ENCODE measurements at places on chromosomes 3 and 15.

DNA sequence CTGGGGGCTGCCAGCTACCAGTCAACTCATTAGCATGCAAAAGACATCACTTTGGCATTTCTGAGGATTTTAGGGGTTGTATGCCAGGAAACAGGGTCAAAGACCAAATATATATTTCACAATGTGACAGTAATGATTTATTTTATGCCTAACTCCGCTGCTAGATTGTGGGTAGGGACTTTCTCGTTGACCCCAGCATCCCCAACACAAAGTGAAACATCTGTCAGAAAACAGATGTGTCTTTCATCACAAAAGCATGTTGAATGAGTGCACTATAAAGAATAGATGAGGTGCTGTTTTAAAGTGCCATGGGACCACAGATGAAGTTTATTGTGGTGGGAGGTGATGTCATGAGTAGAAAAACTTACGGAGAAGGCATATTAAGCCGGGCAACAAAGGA is 59.7 kb downstream of the ITPR1 start:
- no peak for DNase-seq

DNA sequence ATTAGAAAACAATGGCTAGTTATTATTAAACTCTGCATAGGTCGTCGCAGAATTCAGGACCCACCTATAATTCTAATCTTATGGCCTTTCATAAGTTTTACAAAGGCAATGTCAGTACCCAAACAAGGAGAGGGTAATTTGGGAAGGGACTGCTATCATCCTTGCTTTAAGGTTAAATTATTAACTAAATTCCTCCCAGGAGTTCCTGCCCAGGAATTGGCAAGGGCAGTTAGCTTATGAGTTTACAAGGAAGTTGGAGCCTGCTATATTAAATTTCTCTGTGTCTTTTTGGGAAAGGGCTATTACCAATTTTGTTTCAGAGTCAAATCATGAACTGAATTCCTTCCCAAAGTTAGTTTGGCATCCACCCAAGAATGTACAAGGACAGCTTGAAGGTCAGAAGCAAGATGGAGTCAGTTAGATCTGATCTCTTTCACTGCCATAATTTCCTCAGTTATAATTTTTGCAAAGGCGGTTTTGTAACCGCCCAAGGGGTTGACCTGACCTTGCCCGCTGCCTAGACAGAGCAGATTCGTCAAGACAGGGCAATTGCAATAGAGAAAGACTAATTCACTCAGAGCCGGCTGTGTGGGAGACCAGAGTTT is 45.3 kb upstream of the LHFPL4 start:
- no peak for DNase-seq

DNA sequence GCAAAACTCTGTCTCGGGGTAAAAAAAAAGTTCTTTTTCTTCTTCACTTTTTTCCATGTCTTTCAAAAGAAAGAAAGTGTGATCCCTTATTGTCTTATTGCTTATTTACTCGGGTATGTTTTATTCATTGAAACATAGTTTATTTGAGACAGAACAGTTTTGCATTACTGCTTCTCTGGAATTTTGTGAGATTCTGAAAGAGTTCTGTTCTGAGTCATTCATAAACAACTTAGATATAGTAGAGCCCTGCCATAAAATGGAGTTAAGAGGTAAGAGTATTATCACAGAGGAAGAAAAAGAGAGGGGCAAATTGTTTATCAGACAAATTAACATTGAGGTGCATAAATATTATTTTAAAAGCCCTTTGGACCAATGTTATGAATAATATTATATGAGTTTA is 522.2 kb downstream of the ROBO2 start:
- DNase-seq, result no peak

- peak; percentile 17 for DNase-seq
Observed at GRCh38 chr3:21062831-21063294, 688.1 kb downstream of the ZNF385D start.

- peak; percentile 60 for DNase-seq
Observed at GRCh38 chr3:70982700-70983140, 600.8 kb downstream of the FOXP1 start.

DNA sequence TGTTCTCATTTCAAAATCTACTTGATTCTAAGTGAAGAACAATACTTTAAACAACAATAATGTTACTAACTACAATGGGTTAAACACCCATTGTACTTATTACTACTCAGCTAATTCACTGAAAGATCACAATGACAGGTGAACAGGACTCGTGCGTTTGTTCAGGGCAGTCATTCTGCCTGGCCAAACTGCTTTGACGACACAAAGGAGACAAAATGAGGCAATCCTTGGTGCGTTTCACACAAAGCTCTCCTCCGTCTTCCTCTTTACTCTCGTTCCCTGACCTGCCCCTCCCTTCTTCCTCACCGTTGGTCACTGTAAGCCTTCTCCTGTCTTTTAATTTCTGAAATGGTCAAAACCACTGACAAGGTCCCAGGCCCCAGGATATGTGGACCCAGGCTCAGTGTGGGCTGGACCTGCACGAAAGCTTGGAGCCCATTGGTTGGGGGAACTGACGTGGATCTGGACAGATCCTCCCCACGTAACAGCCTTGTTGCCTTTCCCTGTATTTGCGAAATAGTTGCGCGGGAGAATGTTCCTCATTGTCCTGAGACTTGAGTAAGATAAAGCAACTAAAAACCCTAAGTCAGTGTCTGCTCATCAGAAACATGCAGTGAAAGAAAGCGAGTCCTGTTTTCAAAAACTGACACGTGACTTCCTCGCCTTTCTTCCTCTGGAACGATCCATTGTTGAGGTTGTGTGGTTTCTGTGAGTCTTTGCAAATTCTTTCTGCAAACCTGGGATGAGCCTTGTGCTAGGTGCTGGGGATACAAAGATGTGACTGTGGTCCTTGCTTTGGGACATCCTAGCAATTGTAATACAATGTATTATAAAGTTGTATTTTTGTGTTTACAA is 147.1 kb upstream of the RGMA start:
- DNase-seq, result no peak

- no peak for DNase-seq
Observed at GRCh38 chr3:62013951-62014350, 359.4 kb downstream of the FEZF2 start.

GRCh38 chr3:105490045-105490444 is 123.3 kb downstream of the ALCAM start:
- no peak for DNase-seq

GRCh38 chr15:33159726-33160453 is 34.6 kb downstream of the FMN1 start:
- no peak for DNase-seq

DNA sequence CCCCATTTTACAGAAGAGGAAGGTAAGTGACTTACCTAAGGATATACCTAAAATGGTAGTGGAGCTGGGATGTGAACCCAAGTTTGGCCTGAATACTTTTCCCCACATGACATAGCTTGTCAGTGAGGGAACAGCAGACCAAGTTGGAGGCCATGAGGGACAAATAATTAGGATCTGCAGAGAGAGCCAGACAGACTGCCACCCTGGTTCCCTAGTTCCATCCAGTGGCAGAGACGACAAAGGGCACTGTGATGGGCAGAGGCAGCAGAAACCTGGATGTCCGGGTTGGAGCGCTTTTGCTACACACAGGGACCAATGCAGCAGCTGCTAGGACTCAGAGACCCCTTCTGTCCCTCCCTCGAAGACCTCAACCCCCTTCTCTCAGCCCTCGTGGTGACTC is 1.2 kb downstream of the CPLX3 start:
- DNase-seq, result no peak

DNA sequence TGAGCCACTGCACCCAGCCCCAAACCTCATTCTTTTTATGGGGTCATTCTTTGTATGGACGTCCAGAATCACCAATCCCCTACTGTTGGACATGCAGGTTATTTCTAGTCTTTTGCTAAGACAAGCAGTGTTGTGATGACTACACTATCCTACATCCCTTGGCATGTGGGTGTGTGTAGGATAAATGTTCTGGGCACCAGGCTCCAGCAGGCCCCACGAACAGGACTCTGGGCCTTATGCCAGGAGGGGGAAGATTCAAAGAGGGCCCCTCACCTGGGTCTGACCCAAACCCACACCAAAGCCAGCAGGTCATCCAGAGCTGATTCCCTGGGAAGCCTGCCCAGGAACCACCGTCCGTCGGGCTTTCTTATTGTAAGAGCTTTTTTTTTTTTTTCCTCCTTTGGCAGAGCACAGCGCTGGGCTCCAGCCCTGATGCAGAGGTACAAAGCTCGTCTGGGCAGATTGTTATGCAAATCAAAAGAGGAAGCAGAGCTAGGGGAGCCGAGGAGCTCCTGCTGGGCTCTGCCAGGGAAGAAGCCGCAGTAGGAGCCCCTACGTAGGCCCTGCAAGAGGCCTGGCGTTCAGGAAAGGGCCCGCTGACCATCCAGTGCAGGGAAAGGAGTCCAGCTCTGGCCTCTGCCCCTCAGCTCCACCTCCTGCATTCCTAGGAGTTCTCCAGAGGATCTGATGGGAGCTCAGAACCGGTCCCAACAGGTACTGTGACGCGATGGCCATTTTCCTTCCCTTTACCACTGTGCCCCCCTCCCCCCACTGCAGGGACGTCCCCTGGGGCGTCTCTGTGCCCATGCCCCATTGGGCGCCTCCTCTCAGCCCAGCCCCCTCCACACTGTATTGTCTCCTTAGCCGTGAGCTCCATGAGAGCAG is 29.0 kb upstream of the FURIN start:
- no peak for DNase-seq

GRCh38 chr3:195154793-195155535 is 116.0 kb downstream of the XXYLT1 start:
- peak; percentile 86 for DNase-seq

DNA sequence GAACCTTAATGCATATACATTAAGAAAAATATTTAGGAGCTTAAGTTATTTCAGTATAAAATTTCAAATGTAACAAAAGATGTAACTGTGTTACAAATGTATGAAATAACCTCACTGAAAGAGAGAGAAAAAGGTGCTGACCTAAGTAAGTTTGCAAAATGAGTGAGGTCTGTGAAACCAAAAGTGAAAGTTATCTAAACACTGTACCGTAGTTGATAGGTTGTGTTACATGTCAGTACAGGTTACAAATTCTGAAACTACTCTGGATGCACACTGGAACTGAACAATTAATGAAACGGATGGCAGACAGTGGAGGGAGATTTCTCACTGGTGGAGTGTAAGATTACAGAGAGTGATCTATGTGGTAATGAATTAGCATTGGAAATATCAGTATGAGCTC is 420.7 kb downstream of the ZNF385D start:
- no peak for DNase-seq

- no peak for DNase-seq
Observed at GRCh38 chr3:45772341-45773035, 23.8 kb downstream of the SLC6A20 start.

- DNase-seq, result no peak
Observed at GRCh38 chr15:62758952-62759349, 283.6 kb upstream of the TPM1 start.

- no peak for DNase-seq
Observed at GRCh38 chr3:142628801-142629200, 32.6 kb downstream of the PLS1 start.

GRCh38 chr15:63088533-63089245 is 33.0 kb upstream of the LACTB start:
- DNase-seq, result no peak

DNA sequence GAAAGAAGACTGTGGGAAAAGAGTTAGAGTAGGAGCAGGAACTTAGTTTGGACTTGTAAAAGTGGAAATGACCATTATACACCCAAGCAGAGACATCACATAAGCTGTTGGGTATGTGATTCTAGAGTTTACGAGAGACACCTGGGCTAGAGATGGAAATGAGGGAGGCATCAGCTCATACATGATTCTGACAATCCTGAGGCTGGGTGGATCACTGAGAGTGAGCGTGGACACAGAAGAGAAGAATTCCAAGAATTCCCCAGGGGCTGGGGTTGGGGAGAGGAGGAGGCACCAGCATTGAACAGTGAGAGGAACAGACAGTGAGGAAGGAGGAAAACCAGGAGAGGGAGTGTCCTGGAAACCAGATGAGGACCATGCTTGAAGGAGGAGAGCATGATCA is 113.5 kb downstream of the KCNAB1 start:
- no peak for DNase-seq
